Activated naive CD4-positive, alpha-beta T cell (primary cell): ENCODE measurements at places on chromosomes 5 and 9.

GRCh38 chr5:65481171-65481581 is 544 bp downstream of the ADAMTS6 start:
- no peak for DNase-seq

GRCh38 chr9:31776471-31776870 is 608.0 kb upstream of the ACO1 start:
- no peak for DNase-seq

- DNase-seq: no peak
Observed at GRCh38 chr5:132756542-132756941, 9.3 kb downstream of the CCNI2 start.

- DNase-seq: no peak
Observed at GRCh38 chr9:136117916-136118319, 757 bp downstream of the TMEM250 start.

DNA sequence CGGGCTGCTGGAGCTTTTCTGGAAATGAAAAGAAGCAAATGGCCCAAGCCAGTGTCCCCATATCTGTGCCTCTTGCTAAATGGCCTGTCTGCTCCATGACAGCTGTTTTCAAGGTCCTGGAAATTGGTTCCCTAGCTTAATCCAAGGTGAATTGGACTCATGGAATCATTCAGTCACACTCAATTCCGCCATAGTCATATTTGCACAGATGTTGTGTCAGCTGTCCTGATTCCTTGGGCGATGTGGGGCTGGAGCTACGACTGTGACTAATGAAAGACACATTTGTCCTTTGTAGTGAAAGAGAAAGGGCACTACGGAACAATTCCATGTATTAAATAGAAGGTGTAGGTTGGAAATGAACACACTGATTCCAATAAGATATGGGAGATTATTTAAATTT is 102.9 kb upstream of the MEGF10 start:
- DNase-seq: no peak

DNA sequence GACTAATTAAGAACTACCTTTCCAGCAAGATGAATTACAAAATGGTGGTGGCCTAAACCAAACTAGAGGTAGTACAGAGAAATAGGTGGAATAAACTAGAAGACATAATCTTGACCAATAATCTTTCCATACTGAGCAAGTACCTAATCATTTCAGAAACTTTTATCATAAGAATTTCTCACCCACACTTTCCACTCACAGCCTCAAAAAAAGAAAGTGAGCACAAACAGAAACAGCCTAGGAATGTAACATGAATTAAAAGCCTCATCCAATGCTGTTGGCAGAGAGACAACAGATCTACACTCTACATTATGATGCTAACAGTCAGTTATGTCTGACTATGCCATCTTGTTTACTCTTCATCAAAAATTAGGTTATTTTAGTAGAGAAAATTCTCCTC is 1.3 kb downstream of the RNF38 start:
- DNase-seq: no peak

DNA sequence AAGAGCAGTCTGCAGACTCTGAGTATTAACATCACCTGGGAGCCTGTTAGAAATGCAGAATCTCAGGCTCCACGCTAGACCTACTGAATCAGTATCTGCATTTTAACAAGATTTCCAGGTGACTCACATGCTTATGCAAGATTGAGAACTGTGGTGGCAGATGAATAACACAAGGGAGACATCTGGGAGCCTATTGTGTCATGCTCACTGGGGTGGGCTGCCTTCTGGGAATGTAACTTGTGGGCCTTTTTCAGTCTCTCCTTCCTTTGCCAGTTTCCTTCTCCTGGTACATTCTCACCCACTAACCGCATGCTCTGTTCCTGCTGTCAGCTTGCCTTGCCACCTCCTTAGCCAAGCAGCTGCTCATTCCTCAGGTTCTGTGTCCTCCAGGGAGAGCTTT is 176.6 kb upstream of the C9orf72 start:
- DNase-seq: no peak

DNA sequence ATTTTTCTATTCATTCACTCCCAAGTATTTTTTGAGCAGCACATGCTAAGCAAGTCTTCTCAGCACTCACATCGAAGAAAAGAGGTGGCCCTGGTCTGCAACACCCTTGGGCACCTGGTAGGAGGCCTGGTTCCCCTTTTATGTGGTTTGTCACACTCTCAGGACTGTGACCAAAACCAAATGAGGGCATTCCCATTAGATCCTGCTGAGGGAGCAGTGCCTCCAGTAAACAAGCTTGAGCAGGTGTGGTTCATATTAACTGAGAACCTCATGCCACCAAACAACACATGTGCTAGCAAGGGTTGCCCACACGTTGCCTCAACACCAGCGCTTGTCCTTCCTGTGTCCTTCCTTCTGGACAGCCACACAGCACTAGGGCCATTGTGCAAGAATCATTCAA is 26.9 kb upstream of the SYK start:
- DNase-seq: no peak

- no peak for DNase-seq
Observed at GRCh38 chr5:172224996-172225395, 31.0 kb downstream of the EFCAB9 start.
